GM23248 (cell line): ENCODE measurements at places on chromosomes 4 and X. TPM values are rescaled to one million over a fixed set of nuclear protein-coding genes. Genes with fewer than 3 reads are reported as not detected.

The MYOZ2 gene
- 0.22 TPM in 1 of 2 replicates, not detected in the other for total RNA-seq

The CITED1 gene
- not detected in 2 replicates for total RNA-seq

The SUPT20HL1 gene
- not detected in 2 replicates for total RNA-seq

The MED12 gene
- 14.9 and 32.6 TPM in 2 replicates for total RNA-seq

The ARHGEF38 gene
- total RNA-seq = not detected in 2 replicates

The GPC3 gene
- not detected in 2 replicates for total RNA-seq

The PPP1R2C gene
- total RNA-seq = not detected in 2 replicates

The FGFR3 gene
- total RNA-seq = 0.13 and 0.97 TPM in 2 replicates

The MAGEB2 gene
- not detected in 2 replicates for total RNA-seq

The PHKA1 gene
- total RNA-seq = 1.6 and 2.5 TPM in 2 replicates

The HTR2C gene
- not detected in 2 replicates for total RNA-seq

The HSFX4 gene
- total RNA-seq = not detected in 2 replicates

The ADH1B gene
- not detected in 2 replicates for total RNA-seq
